Chondrocyte (in vitro differentiated cells): ENCODE measurements at places on chromosomes 6 and 20. TPM values are rescaled to one million over a fixed set of nuclear protein-coding genes. Genes with fewer than 3 reads are reported as not detected.
A peak's percentile ranks its signal among the peaks of the same experiment; 100 is the strongest.

DNA sequence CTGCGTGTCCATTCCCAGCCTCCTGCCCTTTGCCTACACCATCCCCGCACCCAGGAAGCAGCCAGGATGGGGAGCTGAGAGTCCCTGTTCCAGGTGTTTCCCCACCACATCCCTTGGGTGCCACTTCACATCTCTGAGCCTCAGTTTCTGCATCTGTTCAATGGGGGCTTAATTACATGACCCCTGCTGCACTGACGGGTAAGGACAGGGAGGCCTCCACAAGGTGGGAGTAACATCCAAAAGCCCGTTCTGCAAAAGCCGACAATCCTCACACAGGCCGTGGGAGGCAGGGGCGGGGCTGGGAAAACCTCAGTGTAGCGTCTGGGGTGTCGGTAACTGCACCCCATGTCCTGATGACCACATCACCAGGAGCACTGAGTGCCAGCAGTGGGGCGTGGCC is 41.3 kb downstream of the GRM4 start:
- no peak for DNase-seq

- no peak for DNase-seq
These were observed 3.4 kb upstream of the RSPO4 start for GRCh38 chr20:1005452-1006027.

DNA sequence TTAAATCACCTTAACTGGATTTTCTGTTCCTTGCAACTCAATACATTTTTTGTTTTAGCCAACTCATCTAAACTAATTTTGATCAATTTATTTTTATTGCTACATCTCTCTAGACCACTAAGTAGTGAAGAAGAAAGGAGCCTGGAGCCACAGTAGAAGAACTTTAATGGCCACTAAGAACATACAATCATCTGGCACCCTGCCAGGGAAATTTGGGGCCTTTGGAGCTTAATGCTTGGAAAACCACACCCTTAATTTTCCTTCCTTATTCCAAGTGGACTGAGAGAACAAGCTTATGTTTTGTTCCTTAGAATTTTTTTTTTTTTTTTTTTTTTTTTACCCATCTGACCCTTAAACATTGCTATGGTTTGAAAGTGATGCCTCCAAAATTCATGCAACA is 12.0 kb upstream of the GMDS start:
- no peak for DNase-seq

DNA sequence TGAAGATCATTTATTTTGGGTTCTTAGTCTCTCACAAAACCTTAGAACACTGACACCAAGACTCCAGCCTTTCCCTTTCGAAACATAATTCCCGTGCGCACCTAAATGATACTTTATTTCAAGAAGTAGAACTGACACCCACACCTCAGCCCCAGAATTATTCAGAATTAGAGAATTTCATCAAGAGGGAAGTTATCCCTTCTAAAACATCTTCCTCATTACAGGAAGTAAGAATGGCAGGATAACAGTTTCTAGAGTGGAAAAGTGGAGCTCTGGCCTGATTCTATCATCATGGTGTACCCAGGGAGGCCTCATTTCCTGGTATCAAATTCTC is 1.4 kb upstream of the SRXN1 start:
- no peak for DNase-seq

GRCh38 chr6:3135668-3136291 is 17.3 kb downstream of the BPHL start:
- no peak for DNase-seq

GRCh38 chr6:35463292-35463691 is 4.9 kb upstream of the RPL10A start:
- no peak for DNase-seq

GRCh38 chr6:119880840-119881239 is 531.3 kb upstream of the MAN1A1 start:
- DNase-seq, result no peak

DNA sequence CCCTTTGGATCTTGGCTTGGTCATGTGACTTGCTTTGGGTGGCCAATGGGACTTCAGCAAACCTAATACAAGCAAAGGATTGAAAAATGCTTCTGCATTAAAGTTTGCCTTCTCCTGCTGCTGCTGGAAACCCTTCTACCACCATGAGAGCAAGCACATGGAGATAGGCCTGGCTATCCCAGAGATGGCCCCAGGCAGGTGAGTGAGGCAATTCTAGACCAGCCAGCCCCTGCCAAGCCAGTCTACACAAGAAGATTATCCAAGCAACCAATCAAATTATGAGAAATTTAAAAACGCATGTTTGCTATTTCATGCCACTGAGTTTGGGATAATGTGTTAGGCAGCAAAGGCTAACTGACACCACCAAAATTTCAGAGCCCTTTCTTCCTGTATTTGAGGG is 274.3 kb downstream of the TFAP2C start:
- DNase-seq, result no peak

DNA sequence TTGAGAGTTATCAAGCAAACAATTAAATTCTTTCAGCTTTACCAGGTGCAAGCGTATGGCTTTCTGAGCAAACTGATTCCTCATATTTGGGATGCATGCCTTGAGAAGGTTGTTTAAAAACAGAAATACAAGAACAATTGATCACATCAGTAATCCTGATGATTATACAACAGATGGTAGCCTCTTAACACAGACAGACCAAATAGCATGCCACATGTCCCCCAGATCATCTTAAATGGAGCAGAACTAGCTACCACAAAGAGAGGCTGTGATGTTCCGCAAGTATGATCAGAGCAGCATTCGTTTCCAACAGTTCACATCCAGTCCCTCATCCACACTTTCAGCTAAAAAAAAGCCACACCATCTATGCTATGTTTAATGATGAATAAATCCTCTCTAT is 246.2 kb upstream of the NRSN1 start:
- no peak for DNase-seq

GRCh38 chr6:169168302-169168630 is 85.4 kb downstream of the THBS2 start:
- no peak for DNase-seq

DNA sequence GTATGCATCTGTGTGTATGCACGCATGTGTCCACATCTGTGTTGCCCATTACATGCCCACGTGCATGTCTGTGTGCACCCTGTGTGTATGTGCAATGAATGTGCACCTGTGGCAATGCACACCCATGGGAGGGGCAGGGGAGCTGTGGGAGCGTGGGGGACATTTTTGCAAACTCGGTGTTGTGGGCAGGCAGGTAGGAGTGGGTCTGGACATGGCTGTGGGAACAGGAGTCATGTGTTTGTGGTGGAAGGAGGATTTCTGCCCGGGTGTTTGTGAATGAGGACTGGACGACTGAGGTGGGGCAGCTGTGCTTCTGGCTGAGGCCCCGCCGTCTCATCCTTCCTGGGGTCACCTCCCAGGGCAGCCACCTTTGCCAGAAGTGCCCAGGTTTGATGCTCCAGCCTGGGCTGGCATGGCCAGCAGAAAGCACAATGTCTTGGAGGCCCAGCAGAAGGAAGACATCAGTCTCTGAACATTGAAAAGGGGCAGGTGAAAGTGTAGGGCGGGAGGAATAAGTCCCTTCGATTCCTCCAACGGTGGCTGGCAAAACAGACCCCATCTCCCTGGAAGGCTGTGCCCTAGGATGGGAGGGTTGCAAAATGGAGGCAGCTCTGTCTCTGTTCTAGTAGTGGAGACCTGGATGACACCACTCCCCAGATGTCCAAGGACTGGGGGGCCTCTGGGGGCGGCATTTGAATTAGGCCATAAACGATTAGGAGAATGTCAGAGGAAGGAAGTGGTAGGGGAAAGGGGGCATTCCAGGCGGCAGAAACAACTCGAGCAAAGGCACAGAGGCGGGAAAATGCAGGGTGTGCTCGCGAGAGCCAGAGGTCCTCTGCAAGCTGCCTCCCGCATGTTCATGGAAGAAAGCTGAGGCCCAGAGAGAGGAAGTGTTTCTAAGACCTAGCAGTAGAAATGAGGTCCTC is 19.1 kb upstream of the ARMC12 start:
- no peak for DNase-seq

DNA sequence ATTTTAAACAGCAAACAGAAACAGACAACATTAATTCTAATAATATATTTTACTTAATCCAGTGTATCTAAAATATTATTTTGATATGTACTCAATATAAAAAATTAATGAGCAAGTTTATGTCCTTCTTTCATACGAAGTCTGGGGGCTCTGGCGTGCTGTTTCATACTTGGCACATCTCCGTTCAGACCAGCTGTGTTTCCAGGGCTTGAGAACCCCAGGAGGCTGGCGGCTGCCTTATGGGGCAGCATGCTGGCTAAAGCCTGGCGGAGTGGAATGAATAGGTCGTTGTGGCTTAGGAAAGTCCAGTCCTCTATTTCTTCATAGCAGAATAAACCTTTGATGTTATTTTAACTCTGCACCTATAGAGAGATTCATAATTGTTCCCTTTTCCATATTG is 43.3 kb downstream of the DUSP22 start:
- DNase-seq, result no peak

- DNase-seq, result no peak
These were observed 148.3 kb downstream of the GPX5 start for GRCh38 chr6:28673787-28674671.

DNA sequence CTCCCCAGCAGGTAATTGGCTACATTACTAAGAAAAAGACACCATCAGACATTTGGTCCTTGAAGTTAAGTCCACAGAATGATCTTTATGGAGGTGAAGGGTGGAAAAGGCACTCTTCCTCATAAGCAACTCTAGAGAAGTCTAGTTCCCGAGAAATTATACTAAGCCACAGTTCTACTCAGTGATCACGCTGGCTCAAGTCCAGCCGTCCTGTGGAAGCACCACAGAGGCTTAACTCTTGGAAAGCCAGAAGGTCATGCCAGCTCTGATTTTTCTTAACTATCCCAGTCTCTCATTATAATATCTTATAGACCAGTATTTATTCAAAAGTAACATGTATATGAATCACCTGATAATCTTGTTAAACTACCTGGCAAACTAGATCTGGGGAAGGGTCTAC is 258.5 kb downstream of the EYA4 start:
- no peak for DNase-seq

GRCh38 chr6:62808565-62809293 is 402.5 kb upstream of the FKBP1C start:
- no peak for DNase-seq

DNA sequence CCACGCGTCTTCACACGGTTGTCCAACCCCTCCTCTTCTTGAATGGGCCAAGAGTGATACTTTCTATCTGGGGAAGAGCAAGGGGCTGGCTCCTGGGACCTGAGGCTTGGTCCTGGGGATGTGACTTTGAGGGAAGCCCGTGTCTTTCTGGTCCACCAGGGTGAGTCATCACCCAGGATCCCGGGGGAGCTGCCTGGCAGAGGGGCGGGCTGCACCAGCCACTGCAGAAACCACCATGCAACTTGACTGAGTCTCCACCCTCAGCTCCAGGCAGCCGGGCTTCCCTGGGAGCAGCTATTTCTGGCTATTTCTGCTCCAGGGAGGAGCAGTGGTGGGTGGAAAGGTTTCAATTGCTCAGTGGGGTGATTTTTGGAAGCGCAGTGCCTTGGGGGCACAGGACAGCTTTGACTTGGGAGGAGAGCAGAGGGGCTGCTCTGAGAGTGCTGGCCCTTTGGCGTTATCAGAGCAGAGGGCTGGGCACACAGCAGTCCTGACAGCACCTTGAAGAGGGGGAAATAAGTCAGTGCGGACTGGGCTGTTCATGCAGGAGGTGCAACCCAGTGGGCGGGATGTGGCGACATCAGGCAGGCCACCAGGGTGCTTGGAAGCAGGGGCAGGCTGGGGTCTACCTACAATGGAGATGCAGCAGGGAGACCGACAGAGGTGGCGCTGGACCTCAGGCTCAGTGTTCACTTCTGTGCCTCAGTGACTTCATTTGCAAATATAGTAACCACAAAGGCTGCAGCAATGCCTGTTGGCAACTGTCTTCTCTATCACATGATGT is 45.1 kb upstream of the FAM83D start:
- DNase-seq, result peak; percentile 75

DNA sequence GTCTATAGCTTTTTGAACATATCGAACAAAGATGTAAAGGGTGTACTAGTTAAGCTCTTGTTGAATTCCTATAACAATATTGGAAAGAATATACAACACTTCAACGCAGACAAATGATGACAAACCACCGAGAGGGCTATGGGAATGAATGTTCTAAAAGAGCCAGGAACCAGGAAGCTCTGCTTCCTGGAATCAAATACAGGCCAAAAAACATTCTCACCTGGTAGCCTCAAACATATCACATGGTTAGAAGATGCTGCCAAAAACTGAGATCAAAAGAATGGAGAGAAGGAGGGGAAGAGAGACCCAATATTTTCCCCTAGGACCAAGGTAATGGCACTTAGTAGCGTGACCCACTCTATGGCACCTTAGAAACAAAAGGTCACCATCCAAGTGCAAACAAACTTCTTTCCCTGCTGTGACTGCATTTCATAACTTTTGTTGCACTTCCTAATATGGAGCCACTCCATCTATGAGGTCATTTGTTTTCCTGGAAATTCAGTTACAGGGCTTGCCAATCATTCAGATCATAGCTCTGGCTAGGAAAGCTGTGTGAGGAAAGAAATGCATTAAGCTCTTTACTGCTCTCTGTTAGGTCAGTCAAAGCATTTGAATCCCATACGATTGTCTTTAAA is 199.2 kb upstream of the NT5E start:
- no peak for DNase-seq

DNA sequence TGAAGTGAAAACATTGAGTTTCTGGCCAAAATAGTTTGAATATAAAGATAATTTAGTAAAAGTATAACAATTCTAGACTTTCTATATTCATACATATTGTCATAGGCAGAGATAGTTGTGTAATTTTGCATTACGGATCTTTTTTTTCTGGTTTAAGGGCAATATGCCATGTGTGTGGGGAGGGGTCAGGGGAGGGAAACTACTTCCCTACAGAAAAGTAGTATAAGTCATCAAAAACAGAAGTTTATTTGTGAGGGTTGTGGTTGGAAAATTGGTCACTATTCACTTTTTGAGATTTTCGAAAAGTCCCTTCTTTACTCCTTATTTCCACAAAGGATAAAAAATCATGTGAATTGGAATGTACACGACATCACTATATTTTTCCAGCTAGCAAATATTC is 288.2 kb upstream of the PREP start:
- no peak for DNase-seq

DNA sequence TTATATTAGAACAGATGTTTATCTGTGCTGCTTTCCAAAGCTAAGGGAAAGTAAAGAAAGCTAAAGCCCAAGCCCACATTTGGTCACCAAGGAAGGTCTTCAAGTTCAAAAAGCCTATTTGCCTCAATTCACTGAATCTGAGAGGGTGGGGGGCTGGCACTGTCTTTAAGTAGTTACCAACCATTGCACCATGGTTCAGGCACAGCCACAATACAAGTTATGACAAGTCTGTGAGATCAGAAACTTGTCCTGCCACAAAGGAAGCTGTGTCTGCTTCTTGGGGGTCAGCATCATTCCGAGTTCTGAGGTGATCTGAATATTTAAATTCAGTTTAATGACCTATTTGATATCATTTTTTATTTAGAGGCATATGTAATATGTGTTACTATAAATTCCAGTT is 78.3 kb upstream of the OPRM1 start:
- DNase-seq, result no peak

- DNase-seq, result no peak
These were observed 83.0 kb downstream of the CENPW start for GRCh38 chr6:126422912-126423311.

SRMS gene
- total RNA-seq, result not detected in 3 replicates

CTCFL gene
- total RNA-seq, result not detected in 3 replicates

OR2J1 gene
- total RNA-seq, result not detected in 3 replicates

SMAP1 gene
- total RNA-seq, result 23.8 to 27.2 TPM (median 27.1 TPM) in 3 replicates

GRM4 gene
- 0.26 to 0.92 TPM (median 0.27 TPM) in 3 replicates for total RNA-seq

NKX2-4 gene
- total RNA-seq, result not detected in 3 replicates

AKAP7 gene
- total RNA-seq, result 2.9 to 5.0 TPM (median 3.5 TPM) in 3 replicates
